DMS79 (cell line): ENCODE measurements at places on chromosomes 4 and X.

GRCh38 chr4:163857903-163858302 is 363.4 kb downstream of the TMA16 start:
- no peak for DNase-seq

GRCh38 chr4:176187624-176188023 is 7.8 kb downstream of the SPATA4 start:
- DNase-seq, result no peak

DNA sequence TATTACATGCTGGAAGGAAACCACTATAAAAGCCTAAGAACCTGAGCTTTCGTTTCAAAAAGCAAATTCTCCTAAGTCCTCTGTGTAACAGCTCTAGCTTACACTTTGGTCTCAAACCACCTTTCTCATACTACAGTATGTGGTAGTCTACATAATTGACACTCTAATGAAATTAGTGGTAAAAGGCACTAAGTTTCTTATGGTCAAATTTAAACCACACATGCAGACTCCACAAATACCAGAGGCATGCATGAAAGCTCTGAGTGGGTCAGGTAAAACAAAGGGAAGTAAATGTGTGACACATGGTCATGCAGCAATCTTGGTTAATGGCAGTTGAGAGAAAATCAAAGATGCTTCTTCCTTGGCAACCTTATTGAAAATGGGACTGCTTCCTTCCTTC is 187.8 kb downstream of the CCNG2 start:
- DNase-seq, result no peak

DNA sequence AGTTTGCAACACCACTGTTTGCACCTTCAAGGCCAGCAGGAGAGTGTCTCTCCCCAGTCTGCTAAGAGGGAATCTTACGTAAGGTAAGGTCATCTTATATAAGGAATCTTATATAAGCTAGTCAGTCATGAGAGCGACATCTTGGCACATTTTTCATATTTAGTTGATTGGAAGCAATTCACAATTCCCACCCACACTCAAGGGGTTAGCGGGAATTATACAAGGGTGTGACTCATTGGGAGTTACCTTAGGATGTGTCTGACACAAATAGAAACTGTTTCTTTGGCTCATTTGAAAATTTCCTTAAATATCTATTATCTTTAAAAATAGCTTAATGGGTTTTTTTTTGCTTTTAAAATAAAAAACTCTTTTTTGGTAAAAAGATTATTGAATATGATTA is 62.1 kb upstream of the GRPR start:
- DNase-seq, result no peak

DNA sequence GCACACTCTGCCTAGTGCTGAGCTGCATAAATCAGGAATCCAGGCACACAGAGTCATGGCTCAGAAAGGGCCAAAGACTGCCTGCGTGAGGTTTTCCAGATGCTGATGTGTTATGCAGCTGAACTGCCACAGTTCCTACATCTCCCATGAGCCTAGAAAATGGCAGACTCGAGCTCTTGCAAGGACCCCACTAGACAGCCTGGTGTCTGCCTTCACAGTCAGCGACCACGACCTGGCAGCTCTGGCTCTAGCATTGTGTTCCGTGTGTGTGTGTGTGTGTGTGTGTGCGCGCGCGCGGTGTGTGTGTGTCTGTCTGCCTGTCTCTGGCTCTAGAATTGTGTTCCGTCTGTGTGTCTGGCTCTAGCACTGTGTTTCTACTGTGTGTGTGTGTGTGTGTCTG is 203.6 kb upstream of the AGTR2 start:
- no peak for DNase-seq

DNA sequence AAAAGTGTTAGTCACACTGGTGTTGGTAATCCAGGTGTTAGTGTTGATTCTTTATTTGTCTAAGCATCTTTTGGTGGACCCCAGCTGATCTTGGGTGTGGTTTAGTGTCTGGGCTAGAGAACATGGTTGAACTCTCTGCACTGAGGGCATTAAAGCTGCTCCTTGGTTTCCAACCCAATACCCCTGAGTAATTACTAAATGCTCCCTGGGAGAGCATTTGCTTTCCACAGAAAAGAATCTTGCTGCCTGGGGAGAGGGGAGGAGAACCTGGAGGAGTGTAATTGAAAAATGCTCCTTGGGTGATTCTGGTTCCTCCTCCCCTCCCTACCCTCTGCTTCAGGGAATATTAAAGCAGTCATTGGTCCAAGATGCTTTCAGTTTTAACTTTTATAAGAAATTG is 3.1 kb downstream of the GUCY1B1 start:
- DNase-seq, result no peak

DNA sequence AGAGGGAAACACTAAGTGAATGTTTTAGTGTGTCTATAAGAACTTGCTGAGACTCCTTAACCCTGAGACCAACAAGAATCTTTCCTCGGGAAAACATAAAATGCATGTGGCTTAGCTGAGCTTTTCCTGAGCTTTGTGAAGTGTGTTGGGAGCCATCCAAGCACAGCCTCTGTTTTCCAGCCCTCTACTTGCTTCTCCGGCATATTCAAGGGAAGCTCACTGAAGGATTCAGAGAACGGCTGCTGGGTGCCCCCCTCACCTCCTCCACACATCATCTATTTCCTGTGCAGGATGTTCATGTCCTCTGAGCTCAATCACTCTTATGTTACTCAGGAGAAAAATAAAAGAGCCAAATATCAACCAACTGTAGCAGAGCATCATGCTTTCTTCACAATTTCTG is 492.1 kb downstream of the IL15 start:
- DNase-seq, result no peak

DNA sequence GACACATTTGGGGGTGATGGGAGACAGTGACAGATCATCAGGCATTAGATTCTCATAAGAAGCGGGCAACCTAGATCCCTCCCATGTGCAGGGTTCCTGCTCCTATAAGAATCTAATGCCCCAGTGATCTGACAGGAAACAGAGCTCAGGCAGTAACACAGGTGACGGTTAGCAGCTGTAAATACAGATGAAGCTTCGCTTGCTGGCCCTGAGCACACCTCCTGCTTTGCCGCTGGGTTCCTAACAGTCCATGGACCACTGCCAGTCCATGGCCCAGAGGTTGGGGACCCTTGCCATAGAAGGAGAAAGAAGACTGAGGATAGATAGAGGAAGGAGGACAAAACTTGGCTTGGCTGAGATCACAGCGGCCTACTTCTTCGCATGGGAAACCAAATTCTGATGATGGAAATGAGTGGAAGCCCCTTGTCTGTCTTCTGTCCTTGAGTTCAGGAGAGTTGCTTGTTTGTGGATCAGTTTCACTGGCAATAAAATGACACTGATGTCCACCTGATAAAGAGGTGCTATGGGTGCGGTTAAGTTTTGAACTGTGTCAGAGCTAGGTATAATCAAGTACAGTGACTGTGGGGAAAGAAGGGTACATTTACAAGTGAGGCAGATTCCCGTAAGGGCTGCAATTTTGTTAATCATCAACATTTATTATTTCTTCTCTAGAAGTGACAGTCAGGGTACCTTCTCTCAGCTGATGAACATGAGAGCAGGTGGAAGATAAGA is 1.7 kb upstream of the TIFA start:
- DNase-seq, result no peak

DNA sequence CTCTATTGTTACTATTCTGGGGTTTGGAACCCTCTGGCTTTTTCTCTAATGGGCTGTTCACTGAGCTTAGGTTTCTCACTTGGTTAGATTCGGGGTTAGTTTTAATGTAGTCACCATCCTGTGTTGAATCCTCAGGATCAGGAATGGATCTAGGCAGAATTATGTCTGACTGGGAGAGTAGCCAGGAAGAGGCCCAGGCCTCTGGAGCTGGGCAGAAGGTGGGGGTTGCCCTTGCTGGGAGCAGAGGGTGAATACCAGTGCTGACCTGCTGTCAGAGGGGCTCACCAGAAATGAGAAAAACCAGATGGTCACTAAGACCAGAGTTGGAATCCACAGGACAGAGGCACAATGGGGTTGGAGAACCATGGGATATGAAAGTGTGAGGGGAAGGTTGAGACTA is 126.6 kb upstream of the SLC4A4 start:
- DNase-seq, result no peak

DNA sequence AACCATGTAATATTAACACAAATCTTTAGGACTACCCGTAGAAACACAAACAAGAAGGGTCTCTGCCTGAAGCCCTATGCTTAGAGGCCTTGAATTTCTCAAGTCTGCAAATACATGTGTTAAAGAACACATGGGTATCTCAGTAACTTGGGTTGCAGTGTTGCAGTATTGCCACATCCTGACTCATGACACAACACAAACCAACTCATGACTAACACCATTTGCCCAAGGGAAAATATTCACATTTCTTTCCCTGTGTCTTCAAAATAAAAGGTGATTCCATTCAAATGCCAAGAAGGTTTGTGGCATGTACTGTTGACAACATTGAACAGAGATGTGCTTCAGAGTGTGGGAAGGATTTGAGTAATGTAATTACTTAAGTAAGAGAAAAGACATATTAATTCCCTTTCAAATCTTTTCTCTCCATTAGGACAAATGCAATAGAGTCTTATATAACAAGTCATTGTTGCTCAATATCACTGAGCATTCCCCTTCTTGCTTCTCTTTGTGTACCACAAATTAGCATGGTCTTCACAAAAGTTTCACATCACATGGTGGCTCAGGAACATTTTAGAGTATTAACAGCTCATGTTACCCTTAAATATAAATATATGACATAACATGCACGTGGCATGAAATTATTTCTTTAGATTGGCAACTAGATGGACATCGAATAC is 487.1 kb downstream of the STPG2 start:
- no peak for DNase-seq

- no peak for DNase-seq
These were observed 171.0 kb downstream of the DHX15 start for GRCh38 chr4:24413311-24413784.

DNA sequence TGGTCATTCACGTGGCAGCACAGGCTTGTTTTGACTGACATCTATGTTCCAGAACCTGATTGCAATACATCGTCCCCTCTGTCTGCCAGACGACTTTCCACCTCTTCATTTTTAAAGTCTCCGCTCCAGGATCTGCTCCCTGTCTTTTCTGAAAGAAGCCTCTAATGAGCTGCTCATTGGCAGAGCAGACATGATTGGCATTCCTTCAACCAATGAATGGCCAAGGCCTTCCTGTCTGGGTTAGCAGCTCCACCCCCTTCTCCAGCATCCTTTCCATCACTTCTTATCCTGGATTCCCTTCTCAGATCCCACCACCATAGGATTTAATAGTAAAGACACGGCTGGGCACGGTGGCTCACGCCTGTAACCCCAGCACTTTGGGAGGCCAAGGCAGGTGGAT is 202.7 kb upstream of the KLF3 start:
- no peak for DNase-seq

- no peak for DNase-seq
These were observed 188.7 kb upstream of the AADAT start for GRCh38 chr4:170278460-170278859.

DNA sequence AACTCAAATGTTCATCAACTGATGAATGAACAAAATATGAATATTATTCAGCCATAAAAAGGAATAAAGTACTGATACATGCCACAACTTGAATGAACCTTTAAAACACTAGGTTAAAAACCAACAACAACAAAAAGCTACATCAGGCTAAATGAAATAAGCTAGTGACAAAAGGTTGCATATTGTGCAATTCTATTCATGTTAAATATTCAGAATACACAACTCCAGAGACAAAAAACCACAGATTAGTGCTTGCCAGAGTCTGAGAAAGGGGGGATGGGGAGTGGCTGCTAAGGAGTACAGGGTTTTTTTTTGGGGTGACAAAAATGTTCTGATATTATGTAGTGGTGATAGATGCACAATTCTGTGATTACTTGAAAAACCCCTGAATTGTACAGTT is 58.5 kb downstream of the HAUS3 start:
- DNase-seq, result no peak

DNA sequence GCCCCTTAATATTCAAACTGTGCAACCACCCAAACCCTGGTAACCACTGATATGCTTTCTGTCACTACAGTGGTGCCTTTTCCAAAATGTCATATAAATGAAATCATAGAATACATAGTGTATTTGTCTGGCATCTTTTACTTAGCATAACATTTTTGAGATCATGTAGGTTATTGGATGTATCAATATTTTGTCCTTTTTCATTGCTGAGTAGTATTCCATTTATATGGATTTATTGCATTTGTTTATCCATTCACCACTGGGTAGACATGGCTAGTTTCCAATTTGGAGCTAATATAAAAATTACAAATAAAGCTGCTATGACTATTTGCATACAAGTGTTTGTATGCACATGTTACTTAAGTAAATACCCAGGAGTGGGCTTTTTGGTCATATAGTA is 121.6 kb downstream of the TMEM144 start:
- no peak for DNase-seq

GRCh38 chrX:81054904-81055303 is 146.8 kb downstream of the HMGN5 start:
- no peak for DNase-seq

- no peak for DNase-seq
These were observed at the start of gene GLRA2 for GRCh38 chrX:14529290-14529989. TSS of gene GLRA2 (plus strand) at chrX:14529536. CDS start at chrX:14530058, 522 bp downstream.

- no peak for DNase-seq
These were observed 76.9 kb downstream of the CAMK2D start for GRCh38 chr4:113684534-113685091.

- DNase-seq, result no peak
These were observed 444.6 kb downstream of the STIM2 start for GRCh38 chr4:27305246-27305645.

- DNase-seq, result no peak
These were observed 119.2 kb downstream of the TLL1 start for GRCh38 chr4:165992283-165992682.

DNA sequence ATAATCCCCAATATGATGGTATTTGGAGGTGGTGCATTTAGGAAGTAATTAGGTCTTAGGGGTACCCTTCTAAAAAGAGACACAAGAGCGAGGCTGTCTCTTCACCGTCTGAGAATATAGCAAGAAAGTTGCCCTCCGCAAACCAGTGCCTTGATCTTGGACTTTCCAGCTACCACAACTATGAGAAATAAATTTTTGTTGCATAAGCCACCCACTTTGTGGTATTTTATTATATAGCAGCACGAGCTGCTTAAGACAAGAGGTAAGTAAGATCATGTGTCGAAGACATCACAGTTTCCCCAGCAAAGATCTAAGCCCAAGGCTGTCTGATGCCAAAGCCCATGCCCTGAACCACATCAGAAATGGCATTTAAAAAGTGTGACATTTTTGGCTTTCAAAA is 9.6 kb upstream of the EXOSC9 start:
- no peak for DNase-seq

DNA sequence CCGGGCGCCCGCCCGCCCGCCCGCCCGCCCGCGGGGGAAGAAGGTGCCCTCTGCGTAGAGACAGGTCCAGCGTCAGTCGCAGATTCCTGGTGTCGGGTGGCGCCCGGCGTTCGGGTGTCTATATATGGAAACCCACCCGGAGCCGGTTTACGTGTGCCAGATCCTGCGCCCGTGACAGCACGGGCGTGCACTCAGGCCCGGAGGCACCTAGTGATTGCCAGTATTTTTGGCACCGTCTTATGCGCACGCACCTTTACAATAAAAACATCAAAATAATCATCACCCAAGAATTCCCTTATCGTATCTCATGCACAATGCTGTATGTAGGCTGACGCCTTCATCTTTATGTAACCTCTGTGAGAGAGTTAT is 519 bp downstream of the SLC25A4 start:
- DNase-seq, result no peak
